ENCODE measurements at places on chromosomes 4 and X.

- H3K36me3 ChIP-seq = no peaks in the 10 kb centered on the region
- peaks cover 20% of the 10 kb centered on the region for H3K4me1 ChIP-seq
- H3K4me3 ChIP-seq = no peak overlapping the region
- no peak overlapping the region for H3K27ac ChIP-seq
Observed at GRCh38 chr4:78059524-78059889, 2.4 kb downstream of the FRAS1 start.

GRCh38 chrX:41317477-41318208 is 16.3 kb upstream of the DDX3X start:
- H3K27me3 ChIP-seq = no peaks in the 10 kb centered on the region
- no peak for DNase-seq
- H3K27ac ChIP-seq = no peak overlapping the region
- H3K4me1 ChIP-seq = no peaks in the 10 kb centered on the region
- no peak overlapping the region for H3K4me3 ChIP-seq
- no peaks in the 10 kb centered on the region for H3K36me3 ChIP-seq

DNA sequence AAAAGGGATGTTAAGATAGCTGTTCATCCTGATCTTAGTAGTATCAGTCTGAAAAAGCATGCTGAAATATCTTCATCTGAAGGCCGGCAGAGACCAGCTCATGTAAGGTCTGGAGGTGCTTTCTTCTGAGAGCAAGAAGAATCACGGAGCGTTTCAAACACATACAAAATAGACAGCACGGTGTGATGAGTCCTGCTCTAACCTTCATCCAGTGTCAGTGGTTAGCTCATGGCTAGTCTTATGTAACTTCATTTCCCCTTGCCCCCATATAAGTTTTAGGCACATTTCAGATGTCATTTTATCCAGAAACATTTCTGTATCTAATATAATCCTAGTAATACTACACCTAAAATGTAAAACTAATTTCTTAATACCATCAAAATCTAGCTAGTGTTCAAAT is 27.8 kb downstream of the ADD1 start:
- peaks cover 34% of the 10 kb centered on the region for H3K4me1 ChIP-seq
- H3K27me3 ChIP-seq = no peaks in the 10 kb centered on the region
- no peak overlapping the region for H3K27ac ChIP-seq
- H3K4me3 ChIP-seq = no peak overlapping the region
- DNase-seq = no peak
- H3K36me3 ChIP-seq = peaks cover 3% of the 10 kb centered on the region

- no peak overlapping the region for H3K4me3 ChIP-seq
- no peak overlapping the region for H3K27ac ChIP-seq
- no peaks in the 10 kb centered on the region for H3K36me3 ChIP-seq
- H3K27me3 ChIP-seq = no peaks in the 10 kb centered on the region
- H3K4me1 ChIP-seq = no peaks in the 10 kb centered on the region
Observed at GRCh38 chrX:2552621-2553201, 51.9 kb upstream of the DHRSX start.

DNA sequence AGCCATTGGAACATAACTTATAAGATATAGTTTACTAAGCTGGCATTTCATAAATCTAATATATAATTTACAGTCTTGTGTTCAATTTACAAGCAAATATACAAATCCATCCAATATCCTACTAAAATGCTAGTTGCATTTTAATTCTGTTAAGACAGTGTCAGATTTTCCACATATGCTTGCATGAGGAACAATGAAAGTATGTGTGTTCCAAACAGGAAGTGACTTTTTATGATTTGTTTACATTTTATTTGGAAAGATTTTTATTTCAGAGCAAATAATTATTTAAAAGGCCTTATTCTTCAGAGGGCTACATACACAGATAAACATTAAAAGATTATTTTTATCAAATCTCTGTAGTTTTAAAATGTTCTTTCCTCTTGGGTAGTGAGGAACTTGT is 130.1 kb downstream of the KLHL34 start:
- H3K36me3 ChIP-seq = no peaks in the 10 kb centered on the region
- no peaks in the 10 kb centered on the region for H3K4me1 ChIP-seq
- no peak for DNase-seq
- no peak overlapping the region for H3K4me3 ChIP-seq
- no peaks in the 10 kb centered on the region for H3K27me3 ChIP-seq
- H3K27ac ChIP-seq = no peak overlapping the region

GRCh38 chr4:135365065-135365464 is 1163.5 kb upstream of the PABPC4L start:
- H3K27me3 ChIP-seq = no peaks in the 10 kb centered on the region
- H3K4me1 ChIP-seq = no peaks in the 10 kb centered on the region
- no peak overlapping the region for H3K27ac ChIP-seq
- no peak overlapping the region for H3K4me3 ChIP-seq

DNA sequence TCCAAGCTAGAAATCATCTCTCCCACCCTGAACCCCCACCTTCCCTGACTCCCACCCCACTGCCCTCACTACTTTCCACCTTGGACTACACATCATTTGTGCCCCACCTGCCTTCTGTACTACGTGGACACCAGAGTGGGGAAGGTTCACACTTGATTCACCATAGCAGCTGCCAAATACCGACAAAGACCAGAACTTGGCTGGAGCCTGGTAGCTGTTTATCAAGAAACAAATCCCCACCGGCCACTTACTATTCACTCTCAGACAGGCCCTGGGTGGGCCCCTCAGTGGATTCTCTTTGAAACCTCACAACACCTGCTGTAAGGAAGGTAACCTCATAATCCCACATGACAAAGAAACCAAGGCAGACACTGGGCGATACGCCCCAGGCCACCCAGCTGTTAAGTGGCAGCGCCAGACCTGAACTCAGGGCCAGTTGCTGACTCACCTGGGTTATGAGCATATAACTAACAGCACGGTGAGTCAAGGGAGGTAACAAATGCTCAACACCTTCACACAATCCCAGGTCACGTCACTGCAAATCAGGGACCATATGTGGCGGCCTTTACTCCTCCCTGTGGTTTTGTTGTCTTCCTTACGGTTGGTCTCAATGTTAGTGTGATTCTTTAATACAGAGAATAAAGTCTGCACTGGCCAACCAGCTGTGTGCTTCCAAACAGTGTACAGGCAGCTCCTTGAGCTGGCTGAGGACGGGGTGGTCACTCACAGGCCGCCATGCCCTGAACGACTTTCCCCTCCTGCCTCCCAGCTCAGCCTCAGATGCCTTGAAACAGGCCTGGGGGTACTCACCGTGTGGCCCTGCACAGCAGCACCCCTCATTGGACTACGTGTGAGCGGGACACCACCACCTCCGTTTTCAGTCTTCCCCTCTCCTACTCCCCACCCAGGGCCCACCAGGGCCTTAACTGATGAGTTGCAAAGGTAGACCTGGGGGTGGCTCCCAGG is 7.5 kb downstream of the WDR1 start:
- peak; percentile 44 for DNase-seq
- H3K27ac ChIP-seq = peak overlapping the region; percentile 27
- H3K27me3 ChIP-seq = no peaks in the 10 kb centered on the region
- peaks cover 55% of the 10 kb centered on the region for H3K36me3 ChIP-seq
- H3K4me1 ChIP-seq = peaks cover 100% of the 10 kb centered on the region

DNA sequence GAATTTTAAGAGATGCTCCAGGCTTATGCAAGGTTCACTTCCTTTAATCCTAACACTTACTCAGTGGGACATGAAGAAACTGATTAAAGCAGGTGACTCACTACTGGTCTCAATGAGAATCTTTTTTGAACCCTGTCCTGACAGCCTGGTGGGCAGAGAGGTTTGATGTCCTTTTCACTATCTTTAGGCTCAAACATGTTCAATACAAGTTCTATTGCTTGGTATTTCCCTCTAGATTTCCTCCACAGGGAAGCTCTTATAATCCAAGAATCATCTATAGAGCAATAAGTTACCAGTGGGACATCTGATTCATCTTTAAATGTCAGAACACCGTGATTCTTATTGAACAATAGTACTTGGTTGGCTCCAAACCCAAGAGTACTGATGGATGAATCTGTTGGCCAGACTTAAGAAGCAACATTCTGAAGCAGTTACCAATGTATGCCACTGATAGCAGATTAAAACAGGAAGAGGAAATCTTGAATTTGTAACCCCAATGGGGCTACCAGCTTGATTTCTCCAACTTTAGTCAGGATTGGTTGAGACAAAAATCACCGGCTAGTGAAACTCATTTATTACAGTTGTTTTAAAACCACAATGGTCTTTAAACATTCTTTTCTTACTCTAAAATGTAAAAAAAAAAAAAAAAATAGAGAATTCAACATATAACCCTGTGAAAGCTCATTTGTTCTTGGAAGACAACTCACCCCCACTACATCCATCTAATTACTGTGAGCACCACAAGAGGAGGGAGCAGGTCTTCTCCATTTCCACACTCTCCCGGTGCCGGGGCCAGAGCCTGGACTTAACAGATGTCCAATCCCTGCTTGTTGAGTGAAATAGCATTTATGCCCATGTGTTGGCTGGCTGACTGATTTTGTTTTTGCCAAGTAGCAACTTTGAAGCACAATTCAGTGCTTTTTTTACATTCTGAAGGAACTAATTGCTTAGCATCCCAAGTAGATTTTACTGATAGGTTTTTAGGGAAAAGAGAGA is 43.3 kb downstream of the FGFBP1 start:
- DNase-seq = no peak
- no peaks in the 10 kb centered on the region for H3K27me3 ChIP-seq
- no peaks in the 10 kb centered on the region for H3K4me1 ChIP-seq
- no peaks in the 10 kb centered on the region for H3K36me3 ChIP-seq

DNA sequence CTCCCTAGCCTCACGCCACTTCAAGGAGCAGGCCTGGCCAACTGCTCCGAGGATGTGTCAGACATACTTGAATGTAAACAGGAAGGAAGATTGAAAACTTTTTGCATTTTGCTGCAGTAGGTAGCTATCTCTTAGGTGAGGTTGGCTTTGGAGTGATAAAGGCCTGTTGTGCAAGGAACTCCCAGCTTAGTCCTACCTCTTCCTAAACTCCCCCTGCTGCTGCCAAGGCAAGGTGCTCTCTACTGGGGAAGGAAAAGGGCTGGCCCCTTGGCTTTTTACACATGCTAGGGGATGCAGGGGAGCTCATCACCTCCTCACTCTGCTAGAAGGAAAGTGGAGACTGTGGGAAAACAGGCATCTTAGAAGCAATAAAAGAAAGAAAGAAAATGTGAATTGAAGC is 10.7 kb upstream of the BRS3 start:
- no peaks in the 10 kb centered on the region for H3K36me3 ChIP-seq
- H3K4me1 ChIP-seq = no peaks in the 10 kb centered on the region
- no peak overlapping the region for H3K27ac ChIP-seq
- DNase-seq = no peak
- H3K4me3 ChIP-seq = no peak overlapping the region

DNA sequence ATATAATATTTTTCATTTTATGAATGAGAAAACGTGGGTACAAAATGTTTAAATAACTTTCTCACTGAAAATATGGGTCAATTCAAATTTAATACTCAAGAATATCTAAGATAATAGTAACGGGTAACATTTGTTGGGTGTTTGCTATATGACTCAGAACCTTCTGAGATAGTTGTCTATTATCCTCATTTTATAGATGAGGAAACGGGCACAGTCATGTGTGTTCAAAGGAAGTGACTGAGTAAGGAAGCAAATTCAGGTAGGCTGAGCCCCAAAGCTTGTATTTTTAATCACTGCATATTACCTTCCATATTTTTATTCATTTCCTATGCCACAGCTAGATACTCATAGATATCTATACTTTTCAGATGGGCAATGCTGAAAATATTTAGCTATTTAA is 12.2 kb upstream of the CAMK2D start:
- peaks cover 7% of the 10 kb centered on the region for H3K4me1 ChIP-seq
- H3K36me3 ChIP-seq = no peaks in the 10 kb centered on the region
- no peak overlapping the region for H3K27ac ChIP-seq
- no peak overlapping the region for H3K4me3 ChIP-seq
- DNase-seq = no peak

- H3K27ac ChIP-seq = no peak overlapping the region
- no peaks in the 10 kb centered on the region for H3K4me1 ChIP-seq
- H3K27me3 ChIP-seq = no peaks in the 10 kb centered on the region
- H3K4me3 ChIP-seq = no peak overlapping the region
Observed at GRCh38 chrX:53135581-53135980, 41.6 kb downstream of the KANTR start.

GRCh38 chr4:10096978-10097335 is 19.6 kb downstream of the WDR1 start:
- peak overlapping the region; percentile 8 for H3K27ac ChIP-seq
- peaks cover 53% of the 10 kb centered on the region for H3K36me3 ChIP-seq
- no peaks in the 10 kb centered on the region for H3K27me3 ChIP-seq
- H3K4me1 ChIP-seq = peaks cover 94% of the 10 kb centered on the region

GRCh38 chr4:81650606-81651242 is 179.0 kb upstream of the RASGEF1B start:
- peaks cover 16% of the 10 kb centered on the region for H3K4me1 ChIP-seq
- DNase-seq = no peak
- H3K27me3 ChIP-seq = no peaks in the 10 kb centered on the region
- H3K36me3 ChIP-seq = no peaks in the 10 kb centered on the region
- H3K4me3 ChIP-seq = no peak overlapping the region

GRCh38 chr4:185145572-185145971 is 2.5 kb downstream of the SLC25A4 start:
- H3K4me3 ChIP-seq = no peak overlapping the region
- no peak for DNase-seq
- H3K27me3 ChIP-seq = no peaks in the 10 kb centered on the region
- no peak overlapping the region for H3K27ac ChIP-seq

- no peak for DNase-seq
- no peak overlapping the region for H3K27ac ChIP-seq
- no peaks in the 10 kb centered on the region for H3K4me1 ChIP-seq
- no peaks in the 10 kb centered on the region for H3K27me3 ChIP-seq
- no peaks in the 10 kb centered on the region for H3K36me3 ChIP-seq
Observed at GRCh38 chr4:11954093-11954492, 525.4 kb upstream of the HS3ST1 start.

- no peak for DNase-seq
- H3K36me3 ChIP-seq = no peaks in the 10 kb centered on the region
- no peak overlapping the region for H3K4me3 ChIP-seq
- H3K4me1 ChIP-seq = no peaks in the 10 kb centered on the region
Observed at GRCh38 chrX:33001107-33001506, 210.2 kb downstream of the DMD start.

DNA sequence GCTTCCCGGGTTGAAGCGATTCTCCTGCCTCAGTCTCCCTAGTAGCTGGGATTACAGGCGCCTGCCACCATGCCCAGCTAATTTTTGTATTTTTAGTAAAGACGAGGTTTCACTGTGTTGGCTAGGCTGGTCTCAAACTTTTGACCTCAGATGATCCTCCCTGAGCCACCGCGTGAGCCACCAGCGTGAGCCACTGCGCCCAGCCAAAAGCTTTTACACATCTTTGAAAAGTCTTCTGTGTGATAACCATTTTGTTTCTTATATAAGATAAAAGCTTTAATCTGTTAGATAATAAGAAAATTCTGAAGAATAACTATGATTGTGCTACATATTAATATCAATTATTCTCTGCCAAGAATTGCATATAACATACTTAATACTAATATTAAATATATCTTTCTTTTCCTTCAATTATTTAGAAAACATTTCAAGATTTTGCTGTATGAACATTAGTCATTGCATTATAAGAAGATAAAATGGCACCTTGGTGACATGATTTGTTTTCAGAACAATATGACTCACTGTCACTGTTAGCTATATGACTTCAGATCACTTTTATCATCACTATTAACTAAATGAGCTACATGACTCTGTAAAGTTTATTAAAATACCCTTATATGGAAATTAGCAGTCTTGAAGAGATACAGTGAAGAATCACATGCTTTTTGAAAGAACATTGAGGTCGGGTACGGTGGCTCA is 33.4 kb downstream of the RUFY3 start:
- no peaks in the 10 kb centered on the region for H3K27me3 ChIP-seq
- DNase-seq = no peak
- no peak overlapping the region for H3K4me3 ChIP-seq
- peaks cover 8% of the 10 kb centered on the region for H3K4me1 ChIP-seq
- no peak overlapping the region for H3K27ac ChIP-seq
- H3K36me3 ChIP-seq = no peaks in the 10 kb centered on the region
